ENCODE measurements at places on chromosomes 2 and 18.

GRCh38 chr2:23673830-23674679 is 252.9 kb downstream of the ATAD2B start:
- no peak for DNase-seq

- DNase-seq, result no peak
These were observed 87.0 kb downstream of the FARSB start for GRCh38 chr2:222568865-222569264.

GRCh38 chr2:195559431-195559914 is 97.6 kb upstream of the SLC39A10 start:
- peak; percentile 74 for DNase-seq

DNA sequence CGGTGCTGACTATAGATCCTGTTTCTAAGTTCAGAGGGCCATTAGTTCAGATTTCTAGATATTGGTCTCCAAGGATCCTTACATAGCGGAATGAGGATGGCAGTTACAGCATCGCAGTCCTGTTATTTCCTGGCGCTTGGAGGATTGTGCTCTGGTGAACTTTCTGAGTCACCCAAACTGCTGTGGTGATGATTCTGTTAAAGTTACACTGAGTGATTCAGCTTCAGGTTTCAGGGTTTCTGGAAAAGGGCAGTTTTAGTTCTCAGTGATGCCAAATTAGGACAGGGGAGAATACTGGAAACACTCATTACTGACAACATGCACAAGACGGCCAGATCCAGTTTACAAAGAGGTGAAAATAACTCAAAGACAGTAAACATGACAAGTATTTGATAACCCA is 52.1 kb upstream of the ANKRD62 start:
- DNase-seq, result no peak
